ENCODE measurements at places on chromosomes 6 and 20.

DNA sequence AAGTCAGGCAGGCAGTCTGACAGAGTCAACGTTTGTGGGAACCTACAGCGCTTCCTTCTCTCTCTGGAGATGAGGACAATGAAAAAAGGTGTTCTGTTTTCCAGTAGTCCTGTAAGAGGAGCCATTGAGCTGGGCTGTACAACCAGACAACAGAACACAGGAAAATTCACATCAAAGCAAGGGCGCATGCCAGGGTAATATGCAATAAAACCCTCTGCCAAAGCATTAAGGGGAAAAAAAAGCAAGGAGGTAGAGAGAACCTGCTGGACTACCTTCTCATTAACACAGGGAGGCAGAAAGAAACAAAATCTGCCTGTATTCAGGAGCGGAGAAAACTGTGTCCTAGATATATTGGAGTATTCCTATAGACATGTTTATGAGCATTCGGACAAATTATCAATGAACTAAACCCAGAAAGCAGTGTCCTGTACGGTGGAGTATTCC, 1.3 kb downstream of the RNF24 start:
- DNase-seq, result no peak

DNA sequence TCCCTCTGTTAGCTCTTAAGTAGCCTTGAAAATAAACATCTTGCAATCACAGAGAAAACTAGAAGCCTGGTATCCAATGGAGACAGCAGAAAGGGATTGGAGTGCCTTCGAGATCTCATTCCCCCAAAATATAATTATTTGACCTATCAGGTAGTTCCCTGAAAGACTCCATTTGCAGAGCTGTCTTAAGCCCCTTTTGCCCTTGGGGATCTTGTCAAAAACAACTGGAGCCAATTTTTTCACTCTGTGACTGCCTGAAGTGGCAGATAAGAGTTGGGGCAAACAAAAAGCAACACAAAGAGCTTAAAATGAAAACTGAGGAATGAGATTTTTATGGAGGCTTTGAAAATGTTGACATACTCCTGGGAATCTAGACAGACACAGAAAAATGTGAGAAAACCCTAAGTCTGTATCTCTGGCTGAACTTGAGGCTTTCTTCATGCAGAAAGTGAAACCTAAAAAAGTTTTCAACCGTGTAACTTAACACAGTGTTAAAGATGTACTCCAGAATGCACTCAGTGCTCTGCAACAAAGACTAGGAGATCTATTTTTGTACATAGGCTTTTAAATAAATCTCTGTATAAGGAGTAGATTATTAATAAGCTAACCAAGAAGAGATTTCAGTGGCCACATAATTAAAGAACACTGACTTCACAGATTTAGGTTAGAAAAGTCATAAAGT, 971.1 kb upstream of the MAN1A1 start:
- DNase-seq, result no peak

DNA sequence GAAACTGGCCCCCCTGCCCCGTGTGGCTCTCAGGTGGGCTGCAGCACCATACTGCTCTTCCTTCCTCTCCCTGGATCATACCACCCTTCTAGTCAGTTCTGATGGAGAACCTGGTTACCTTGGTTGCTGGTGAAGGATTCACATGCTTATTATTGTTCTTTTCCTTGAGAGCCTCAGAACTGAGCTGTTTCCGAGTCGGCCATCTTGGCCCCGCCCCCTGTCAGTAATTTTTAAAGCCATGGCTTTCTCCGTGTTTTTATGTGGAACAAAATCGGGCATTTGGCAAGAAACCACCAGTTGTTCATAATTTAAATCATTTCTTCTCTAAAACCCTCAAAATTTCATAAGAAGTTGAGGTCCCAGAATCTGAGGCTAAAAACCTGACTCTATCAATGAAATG, 493.8 kb downstream of the NKAIN2 start:
- no peak for DNase-seq

DNA sequence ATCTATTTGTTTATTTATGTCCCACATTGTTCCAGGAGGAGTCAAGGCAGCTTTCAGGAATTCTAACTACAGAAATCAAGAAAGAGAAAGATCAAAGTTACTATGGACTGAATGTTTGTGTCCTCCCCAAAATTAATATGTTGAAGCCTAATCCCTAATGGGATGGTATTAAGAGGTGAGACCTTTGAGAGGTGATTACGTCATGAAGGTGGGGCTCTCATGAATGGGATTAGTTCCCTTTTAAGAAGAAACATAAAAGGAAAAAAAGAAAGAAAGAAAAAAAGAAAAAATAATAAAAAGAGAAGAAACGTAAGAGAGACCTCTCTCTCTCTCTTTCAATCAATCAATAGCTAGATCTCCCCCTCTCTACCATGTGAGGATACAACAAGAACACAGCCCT, 44.7 kb upstream of the TOP1 start:
- DNase-seq, result no peak

- no peak for DNase-seq
Measured at GRCh38 chr6:118320652-118321051, 227.4 kb upstream of the PLN start.

DNA sequence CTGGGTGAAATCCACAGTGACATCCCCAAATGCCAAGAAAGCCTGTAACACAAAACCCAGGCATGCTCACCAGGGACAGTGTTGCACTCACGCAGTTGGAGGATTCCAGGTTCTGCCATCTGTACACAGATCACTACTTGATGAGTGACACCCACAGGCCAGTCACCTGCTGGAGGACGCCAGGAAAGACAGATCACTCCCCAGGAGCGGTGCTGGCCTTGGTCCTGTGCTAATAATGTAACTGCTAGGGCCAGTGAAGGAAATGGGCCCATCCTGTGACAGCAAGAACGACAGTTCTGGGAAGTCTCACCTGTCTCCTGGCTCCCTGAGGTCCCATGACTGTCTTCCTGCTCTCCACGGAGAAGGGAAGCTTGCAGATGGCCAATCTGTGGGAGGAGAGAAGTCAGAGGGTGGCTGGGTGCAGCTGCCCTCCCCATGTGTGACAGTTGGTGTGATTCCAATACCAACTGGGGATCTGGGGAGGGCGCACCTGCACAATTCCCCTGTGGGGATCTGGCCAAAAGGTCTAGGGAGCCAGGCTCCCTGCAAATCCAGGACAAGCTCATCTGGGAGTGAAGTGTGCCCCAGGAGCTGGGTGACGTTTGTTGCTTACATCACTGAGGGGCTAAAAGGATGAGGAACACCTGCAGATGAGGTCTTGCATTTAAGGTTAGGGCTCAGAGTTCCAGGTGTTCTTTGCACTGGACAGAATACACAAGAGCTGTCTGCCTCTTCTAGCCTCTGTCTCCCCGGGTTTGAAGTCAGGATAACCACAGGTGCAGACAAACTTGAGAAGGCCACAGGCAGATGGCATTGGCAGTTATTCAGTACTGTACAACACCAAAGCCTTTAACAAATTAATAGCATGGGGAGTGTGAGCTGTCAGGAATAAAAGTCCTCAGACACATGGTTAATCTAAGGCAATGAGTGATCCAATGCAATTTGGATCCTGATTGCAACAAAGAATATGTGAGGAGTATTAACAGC, 10.3 kb downstream of the ZNF337 start:
- no peak for DNase-seq

GRCh38 chr6:3206339-3207015, 21.0 kb downstream of the TUBB2B start:
- DNase-seq, result no peak

DNA sequence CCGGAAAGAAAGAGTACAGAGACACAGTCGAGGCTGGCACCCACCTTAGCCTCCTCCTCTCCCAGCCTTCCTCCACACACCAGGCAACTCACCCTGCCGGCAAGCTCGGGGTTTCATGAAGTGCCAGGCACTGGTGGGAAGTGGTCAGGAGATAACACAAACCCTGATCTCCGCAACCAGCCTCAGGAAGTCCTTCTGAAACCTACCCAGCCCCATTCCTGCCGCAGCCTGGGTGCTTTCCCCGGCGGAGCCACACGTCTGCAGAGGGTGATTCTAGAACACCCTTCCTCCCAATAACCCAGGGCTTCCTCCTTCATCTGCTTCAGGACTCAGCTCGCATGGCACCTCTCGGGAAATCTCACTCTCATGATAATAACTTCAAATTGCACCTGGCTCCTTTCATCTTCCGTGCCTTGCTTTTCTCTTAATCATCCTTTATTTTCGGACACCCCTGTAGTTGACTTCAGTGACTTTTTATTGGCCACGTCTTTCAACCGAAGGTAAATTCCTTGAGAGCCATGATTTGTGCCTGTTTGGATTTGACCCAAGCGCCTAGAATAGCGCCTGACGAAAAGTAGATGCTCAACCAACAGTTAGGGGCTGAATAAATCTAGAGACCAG, 8.7 kb upstream of the HLA-E start:
- DNase-seq, result peak; percentile 73

GRCh38 chr20:61524951-61525666, 273.0 kb downstream of the CDH4 start:
- no peak for DNase-seq

DNA sequence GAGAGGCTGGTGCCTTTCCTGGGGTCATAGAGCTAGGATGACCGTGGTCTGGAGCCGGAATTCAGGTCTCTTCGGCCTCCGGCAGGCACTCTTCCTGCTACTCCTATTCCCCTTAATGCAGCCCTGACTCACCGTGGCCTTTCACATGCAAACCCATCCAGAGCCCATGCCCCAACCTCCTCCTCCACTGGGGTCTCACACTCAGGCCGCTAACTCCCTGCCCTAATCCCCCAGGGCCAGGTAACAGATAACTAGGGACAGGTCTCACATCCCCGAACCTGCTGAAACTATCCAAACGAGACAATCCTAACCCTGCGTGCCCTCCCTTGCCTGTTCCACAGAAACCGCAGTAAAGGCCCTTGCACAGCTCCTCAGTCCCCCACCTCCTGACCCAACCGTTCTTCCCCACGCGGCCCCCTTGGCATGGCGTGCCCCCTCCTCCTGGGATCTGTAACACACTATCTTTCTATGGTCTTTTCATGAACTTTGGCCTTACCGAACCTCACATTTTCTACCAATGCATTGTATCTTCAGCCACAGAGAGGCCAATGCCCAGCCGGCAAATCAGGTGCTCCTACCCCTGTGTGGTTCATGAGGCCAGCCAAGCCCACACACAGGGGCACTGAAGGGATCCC, 245.4 kb upstream of the EXOC2 start:
- no peak for DNase-seq

DNA sequence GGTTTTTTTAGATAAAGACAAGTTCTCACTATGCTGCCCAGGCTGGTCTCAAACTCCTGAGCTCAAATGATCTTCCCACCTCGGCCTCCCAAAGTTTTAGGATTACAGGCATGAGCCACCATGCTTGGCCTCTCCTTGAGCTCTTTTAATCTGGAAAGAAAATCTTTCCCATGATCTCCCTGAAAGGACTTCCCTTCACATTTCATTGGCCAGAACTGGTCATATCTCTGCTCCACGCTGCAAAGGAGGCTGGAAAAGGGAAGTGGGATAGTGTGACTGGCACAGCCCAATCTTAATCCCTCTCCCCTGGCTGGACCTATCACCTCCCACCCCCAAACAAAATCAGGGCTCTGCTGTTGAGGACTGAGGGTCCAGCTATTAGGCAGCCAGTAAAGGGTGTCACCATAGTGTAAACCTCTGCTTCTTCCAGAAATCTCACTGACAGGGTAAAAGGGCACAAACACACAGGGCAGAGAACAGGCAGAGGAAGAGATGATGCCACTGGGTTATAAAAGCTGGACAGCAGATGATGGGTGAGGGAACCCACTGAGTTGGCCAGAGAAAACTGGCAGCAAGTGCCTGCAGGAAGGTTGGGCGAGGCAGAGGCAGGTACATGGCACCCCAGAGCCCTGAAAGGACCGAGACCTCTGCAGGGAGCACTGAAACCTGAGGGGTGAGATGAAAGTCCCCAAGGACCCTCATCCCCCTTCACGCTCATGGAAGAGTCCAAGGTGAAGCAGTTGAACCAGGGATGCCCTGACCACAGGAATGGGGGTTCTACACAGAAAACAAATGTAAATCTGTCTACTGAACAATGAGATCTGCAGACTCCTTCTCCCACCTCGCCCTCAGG, 83.1 kb upstream of the PTPN1 start:
- no peak for DNase-seq

DNA sequence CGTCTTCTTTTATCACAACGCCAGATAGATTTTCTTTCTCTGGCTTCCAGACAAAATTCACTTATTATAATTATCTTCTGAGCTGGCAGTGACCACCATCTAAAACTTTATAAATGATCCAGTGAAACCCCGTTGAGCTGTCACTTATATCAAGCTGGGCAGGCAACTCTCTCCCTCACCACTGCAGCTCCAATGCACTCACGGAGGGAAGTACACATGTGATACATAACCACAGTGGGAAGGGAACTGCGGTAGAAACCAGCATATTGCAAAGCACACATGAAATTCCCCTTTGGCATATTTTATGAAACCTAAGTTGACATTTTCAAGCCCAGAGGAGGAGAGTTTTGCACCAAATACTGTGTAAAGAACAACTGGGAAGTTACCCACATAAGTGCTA, 536.9 kb downstream of the HACE1 start:
- no peak for DNase-seq

- DNase-seq, result peak; percentile 14
Measured at GRCh38 chr6:125393449-125393858, 91.7 kb upstream of the HDDC2 start.

DNA sequence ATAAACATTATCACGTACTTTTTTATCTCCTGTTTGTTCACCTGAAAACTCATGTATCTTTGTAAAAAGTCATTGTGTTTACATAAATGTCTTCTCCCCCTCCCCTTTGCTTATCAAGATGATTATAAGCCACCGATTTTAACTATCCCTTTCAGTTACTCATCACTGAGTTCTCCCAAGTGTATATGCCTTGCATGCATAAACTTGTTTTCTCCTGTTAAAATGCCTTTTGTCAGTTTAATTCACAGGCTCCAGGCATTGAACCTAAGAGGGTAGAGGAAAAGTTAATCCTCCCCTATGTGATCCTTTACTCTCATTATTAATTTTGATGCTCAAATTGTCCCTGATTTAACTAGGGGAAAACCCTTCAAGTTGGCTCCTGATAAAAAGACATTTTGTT, 24.2 kb downstream of the ANKEF1 start:
- DNase-seq, result no peak

GRCh38 chr20:24164360-24164759, 175.8 kb upstream of the GGTLC1 start:
- DNase-seq, result peak; percentile 27

GRCh38 chr6:108673153-108673552, 112.4 kb downstream of the FOXO3 start:
- no peak for DNase-seq

GRCh38 chr6:21914121-21914973, 320.8 kb downstream of the SOX4 start:
- peak; percentile 22 for DNase-seq

GRCh38 chr6:114389111-114389510, 46.3 kb upstream of the HS3ST5 start:
- DNase-seq, result no peak

- DNase-seq, result peak; percentile 68
Measured at GRCh38 chr6:15244620-15245360, 1.1 kb upstream of the JARID2 start.

DNA sequence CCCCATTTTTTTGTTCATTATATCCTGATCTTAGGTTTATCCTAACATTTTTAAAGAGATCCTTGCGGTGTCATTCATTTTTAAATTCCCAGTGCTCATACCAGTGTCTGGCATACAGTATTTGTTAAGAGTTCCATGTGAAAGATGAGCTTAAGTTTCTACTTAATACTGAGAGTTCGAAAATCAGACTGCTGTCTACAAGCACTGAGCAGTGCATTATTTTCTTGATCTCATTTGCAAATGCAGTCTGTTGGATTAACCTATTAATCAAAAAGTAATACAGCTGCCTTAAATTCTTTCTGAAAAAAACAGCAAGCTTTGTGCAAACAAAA, 663 bp downstream of the COQ3 start:
- DNase-seq, result no peak

Measured in immature natural killer cell (primary cell).